ENCODE measurements at places on chromosomes 4 and X.

DNA sequence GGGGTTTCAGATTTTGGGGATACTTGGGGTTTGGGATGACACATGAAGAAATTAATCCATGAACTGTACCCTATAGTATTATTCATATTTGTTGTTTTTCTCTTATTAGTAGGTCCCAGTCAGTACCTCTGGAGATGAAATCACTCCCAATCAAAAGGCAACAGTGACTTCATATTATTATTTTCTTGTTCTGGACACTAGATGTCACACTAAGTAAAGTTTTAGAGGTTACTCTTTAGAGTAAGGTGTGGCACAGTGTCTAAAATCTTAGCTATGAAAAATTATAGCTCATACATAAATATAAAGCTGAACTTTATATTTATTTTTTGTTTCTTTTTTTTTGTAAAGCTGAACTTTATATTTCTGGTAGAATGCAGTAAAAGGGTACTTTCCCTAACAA lies 35.1 kb downstream of the FAM114A1 start:
- no peak for DNase-seq

GRCh38 chr4:125958519-125958918 lies 643.8 kb downstream of the FAT4 start:
- no peak for DNase-seq

GRCh38 chr4:185307136-185307950 lies 88.4 kb downstream of the LRP2BP start:
- DNase-seq, result no peak

DNA sequence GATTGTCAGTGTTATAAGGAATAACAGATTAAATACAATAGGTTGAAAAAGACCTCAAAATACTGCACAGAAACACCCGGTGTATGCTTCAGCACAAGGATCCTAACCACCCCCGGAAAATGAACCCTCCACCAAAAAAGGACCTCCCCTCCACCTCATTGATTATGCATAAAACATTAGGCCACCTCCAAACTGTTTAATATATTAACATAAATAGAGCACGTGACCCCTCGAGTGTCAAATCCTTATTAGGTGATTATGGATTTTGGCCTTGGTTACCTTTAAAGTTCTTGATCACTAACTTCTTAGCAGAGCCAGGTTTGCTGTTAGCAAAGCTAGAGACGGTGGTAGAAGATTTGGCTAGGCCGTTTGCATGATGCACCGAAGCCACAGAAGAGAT lies 958 bp downstream of the CUL4B start:
- no peak for DNase-seq

DNA sequence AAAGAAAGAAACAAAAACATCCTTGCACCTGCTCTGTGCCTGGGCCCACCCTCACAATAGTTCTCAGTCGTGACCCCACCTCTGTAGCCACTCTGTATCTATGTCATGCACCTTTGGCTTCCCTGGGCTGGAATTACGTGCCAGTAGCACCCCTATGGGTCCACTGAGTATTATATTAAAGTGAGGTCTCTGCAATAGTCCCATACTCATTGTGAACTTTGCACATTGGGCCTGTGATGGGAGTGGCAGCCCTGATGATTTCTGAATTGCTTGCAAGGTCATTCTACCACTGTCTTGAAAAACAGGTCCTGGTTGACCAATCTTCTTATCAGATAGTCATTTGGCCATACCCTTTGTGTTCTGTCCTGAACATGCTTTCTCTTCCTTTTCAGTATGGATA lies 1012.1 kb downstream of the RAB28 start:
- no peak for DNase-seq

- no peak for DNase-seq
These were observed 364.0 kb upstream of the SPANXN4 start for GRCh38 chrX:142661696-142662095.

- no peak for DNase-seq
These were observed 51.9 kb upstream of the DCTD start for GRCh38 chr4:182968917-182969650.

- DNase-seq, result no peak
These were observed 265.9 kb downstream of the ZNF674 start for GRCh38 chrX:46279214-46279924.

DNA sequence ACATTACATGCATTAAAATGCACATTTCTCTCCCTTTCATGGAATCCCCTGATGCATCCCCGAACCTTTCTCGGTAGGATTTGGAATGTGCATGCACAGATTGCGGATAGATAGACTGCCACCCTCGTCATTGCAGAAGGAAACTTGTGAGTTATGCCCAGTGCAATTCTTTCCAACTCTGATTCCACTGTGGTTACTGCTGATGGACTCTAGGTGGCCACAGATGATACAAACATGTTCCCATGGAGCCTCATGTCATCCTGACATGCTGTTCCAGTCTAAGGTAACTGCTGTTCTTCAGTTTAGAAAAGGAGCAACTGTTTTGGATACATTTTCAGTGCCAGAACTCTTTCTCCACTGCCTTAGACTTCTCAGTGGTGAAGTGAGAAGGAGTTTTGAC lies 9.1 kb upstream of the VCX3B start:
- DNase-seq, result no peak

DNA sequence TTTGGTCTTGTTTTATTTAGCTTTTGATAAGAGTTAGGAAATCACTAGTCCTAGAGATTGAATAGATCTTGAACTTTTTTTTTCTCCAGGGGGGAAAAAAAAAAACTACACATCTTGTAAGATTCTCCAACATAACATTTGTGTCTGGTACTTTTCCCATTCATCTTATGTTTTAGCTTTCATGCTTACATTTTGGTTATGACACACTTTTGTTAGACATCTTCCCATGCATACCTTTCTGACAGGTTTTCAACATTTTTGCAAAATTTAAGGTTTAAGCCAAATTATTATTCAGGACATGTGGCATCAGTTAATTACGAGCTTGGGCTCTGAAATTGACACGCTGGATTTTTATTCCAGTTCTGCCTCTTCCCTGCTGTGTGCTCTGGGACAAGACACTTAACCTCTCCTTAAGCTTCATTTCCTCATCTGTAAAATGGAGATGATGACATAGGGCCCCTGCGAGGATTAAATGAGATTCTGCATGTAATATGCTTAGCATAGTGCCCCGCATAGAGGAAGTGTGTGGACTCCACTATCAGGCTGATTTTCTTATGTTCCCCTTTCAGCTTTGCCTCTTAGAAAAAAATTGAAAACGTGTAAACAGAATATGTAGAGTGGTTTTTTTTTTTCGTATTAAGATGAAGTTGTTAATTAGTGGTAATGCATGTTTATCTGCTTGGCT lies 5.3 kb downstream of the KIT start:
- no peak for DNase-seq

DNA sequence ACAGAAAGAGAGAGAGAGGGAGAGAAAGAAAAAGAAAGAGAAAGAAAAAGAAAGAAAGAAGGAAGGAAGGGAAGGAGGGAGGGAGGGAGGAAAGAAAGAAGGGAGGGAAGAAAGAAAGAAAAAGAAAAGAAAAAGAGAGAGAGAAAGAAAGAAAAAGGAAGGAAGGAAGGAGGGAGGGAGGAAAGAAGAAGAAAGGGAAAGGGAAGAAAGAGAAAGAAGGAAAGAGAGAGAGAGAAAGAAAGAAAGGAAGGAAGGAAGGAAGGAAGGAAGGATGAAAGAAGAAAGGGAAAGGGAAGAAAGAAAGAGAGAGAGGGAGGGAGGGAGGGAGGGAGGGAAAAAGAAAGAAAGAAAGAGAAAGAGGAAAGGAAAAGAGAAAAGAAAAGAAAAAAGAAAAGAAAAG lies 10.8 kb downstream of the OPHN1 start:
- no peak for DNase-seq
